Esophagus squamous epithelium (tissue), 5 donors: ENCODE measurements at places on chromosomes 2 and 18. TPM values are rescaled to one million over a fixed set of nuclear protein-coding genes. Genes with fewer than 3 reads are reported as not detected.

GRCh38 chr2:72095364-72095763 lies 52.3 kb downstream of the CYP26B1 start:
- no peaks in the 10 kb centered on the region for H3K36me3 ChIP-seq
- no peak for DNase-seq
- no peak overlapping the region for H3K27ac ChIP-seq
- H3K27me3 ChIP-seq, result no peaks in the 10 kb centered on the region
- H3K4me3 ChIP-seq, result no peak overlapping the region
- H3K4me1 ChIP-seq, result no peaks in the 10 kb centered on the region

The OSBPL1A gene
- total RNA-seq, result 13.3 TPM

The FBXO48 gene
- total RNA-seq, result 0.61 TPM

The SERPINB4 gene
- total RNA-seq, result 543 TPM

The ABCG5 gene
- not detected for total RNA-seq

DNA sequence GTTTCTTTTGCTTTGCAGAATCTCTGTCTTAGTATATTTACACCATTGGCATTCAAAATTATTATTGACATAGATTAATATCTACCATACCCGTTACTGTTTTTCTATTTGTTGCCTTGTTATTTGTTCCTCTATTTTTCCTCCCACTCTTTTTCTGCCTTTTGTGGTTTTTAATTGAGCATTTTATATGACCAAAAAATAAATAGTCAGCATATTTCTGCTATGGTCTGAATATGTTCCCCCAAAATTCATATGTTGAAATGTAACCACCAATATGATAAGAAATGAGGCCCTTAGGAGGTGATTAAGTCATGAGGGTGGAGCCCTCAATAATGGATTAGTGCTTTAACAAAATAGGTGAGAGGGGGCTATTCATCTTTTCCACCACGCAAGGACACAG lies 35.3 kb downstream of the ADRA2B start:
- H3K36me3 ChIP-seq, result no peaks in the 10 kb centered on the region
- no peaks in the 10 kb centered on the region for H3K27me3 ChIP-seq
- no peak overlapping the region for H3K27ac ChIP-seq
- H3K4me1 ChIP-seq, result no peaks in the 10 kb centered on the region
- H3K4me3 ChIP-seq, result no peak overlapping the region

The PKP4 gene
- 56.4 TPM for total RNA-seq
